ENCODE measurements at places on chromosomes 5 and 9.

- DNase-seq = no peak
These were observed 1.8 kb upstream of the SLC25A51 start for GRCh38 chr9:37905776-37906175.

GRCh38 chr9:13948037-13948436, 365.9 kb downstream of the NFIB start:
- DNase-seq = no peak

DNA sequence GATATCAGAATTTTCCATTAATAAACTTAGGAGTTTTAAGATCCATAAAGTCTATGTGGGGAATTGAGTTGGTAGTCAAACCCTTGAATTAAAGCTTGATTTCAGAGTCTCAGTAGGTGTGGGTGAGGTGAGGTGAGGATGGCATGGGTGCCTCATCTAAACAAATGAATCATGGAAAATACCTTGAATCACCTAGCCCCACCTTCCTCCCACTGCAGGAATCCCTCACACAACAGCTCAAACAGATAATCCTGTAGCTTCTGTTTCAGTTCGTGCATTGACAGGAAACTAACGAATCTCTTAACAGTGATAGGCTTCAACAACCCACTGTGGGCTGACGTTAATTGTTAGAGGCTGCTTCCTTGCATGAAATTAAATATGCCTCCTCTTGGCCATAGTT, 185.0 kb downstream of the SREK1 start:
- no peak for DNase-seq

DNA sequence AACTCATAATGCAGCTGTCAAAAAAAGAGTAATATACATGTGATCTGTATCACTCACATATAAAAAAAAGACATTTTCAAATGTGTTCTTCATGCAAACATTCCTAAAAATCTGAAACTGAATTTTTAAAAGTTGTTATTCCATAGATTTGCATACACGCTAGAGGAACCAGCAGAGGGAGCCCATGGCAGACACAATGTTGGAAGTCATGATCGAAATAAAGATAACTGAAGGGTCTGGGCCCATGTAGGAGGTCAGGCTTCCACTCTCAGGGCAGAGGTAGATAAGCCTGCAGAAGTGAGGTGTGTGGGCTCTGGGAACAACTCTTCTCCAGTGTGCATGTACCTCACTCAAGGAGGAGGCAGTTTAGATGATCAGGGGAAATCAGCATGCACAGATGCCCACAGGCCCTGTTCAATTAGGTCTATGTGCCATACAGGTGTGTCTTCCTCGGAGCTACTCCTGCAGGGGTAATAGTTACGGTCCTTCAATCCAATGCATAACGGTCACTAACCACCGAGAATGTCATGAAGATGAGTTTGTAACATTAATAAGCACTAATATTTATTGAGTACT, 208.6 kb downstream of the EPB41L4A start:
- no peak for DNase-seq

DNA sequence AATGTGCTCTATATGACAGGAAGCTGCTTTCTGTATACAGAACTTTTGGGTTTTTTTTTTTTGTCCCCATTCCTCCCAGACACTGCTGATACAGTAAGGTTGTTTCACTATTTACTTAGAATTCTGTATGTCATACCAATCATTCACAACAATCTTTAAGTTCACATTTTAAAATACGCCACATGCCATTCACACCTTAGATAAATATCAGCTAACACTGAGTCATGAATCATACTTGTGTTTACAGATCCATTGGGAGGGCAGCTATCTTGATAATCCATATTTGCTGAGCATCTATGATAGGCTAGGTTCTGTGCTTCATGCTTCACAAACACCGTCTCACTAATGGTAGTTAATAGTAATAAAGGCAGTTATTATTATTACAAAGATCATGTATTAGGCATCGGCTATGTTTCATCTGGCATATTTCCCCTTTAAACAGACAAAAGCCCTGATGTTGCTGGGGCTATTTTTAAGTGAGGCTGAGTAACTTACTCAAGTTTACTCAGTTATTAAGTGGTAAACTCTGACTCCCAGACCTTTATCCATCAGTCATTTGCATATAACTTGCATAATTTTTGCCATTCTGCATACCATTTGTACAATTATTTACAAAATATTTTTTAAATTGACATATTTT, 152.2 kb upstream of the HMHB1 start:
- no peak for DNase-seq
